ENCODE measurements at places on chromosomes 16 and 17. TPM values are rescaled to one million over a fixed set of nuclear protein-coding genes. Genes with fewer than 3 reads are reported as not detected.

ZNF423 gene
- polyA plus RNA-seq: not detected

DNA sequence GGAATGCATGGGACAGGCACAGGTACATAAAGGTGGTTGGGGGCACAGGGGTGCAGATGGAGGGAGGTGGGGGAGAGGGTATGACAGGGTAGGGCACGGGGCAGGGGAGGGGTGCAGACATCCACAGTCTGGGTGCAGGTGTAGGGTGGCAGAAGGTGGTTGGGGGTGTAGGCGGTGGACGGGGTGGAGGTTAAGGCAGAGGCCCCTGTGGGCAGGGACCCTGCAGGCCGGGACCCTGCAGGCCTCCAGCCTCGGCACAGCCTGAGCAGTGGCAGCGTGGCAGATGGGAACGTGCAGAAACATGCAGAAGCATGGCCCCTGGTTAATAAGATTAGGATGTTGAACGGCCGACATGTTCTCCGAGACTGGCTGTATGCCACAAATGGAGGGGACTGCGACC lies 115.2 kb downstream of the RBFOX3 start:
- DNase-seq: no peak

DNA sequence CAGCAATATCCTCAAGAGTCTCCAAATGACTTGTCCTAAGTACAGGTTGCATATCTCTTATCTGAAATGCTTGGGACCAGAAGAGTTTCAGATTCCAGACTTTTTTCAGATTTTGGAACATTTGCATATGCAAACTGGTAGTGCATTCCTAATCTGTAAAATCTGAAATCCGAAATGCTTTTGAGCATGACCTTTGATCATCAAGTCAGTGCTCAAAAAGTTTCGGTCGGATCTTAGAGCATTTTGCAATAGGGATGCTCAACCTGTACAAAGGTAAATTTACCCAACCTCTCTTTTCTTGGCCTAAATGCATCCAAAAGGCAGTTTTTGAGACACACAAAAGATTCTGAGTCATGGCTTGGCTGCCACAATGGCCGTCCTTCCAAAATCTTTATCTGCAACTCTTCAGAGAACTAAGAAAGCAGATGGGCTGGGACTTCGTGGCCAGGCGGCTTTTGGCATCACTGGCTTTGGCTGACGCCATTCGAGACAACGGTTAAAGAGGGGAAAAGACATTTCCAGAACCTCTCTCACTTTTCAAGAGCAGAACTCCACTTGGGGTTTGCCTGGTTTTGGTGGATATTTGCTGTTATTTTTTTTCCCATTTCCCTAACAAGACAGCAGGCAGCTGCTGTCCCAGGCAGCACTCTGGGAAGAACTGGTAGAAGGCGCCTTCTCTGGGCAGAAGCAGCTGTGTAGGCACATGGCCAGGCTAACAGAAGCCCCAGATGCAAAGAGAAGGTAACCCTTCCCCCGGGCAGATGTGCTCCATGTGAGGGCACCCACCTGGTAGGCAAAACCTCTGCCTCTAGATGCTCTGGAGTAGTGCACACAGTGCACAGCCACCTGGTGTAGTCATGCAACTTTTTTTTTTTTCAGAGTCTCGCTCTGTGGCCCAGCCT lies 8.9 kb downstream of the CPPED1 start:
- DNase-seq: no peak

- no peak for DNase-seq
Observed at GRCh38 chr17:4433515-4434031, at the start of gene SPNS3. TSS of gene SPNS3 (plus strand) at chr17:4433940. CDS start at chr17:4433968, 28 bp downstream.

- DNase-seq: no peak
Observed at GRCh38 chr16:31676731-31677130, 149.0 kb downstream of the AHSP start.

- no peak for DNase-seq
Observed at GRCh38 chr16:86756882-86757703, 178.7 kb downstream of the FOXL1 start.

DNA sequence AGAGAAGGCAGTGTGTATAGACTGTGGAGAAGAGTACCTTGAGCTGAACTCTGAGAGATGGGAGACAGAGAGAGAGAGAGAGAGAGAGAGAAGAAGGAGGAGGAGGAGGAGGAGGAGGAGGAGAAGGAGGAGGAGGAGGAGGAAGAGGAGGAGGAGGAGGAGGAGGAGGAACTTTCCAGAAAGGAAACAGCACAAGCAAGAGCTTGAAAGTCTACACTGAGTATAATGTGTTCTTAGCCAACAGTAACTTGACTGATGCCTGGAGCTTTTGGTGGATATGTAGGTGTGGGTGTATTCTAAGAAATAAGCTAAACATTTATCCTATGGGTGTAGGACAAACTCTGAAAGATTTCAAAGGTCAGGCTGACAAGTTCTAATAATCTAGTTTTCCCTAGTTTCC lies 116.4 kb downstream of the SNX11 start:
- no peak for DNase-seq

G6PC1 gene
- not detected for polyA plus RNA-seq

DNA sequence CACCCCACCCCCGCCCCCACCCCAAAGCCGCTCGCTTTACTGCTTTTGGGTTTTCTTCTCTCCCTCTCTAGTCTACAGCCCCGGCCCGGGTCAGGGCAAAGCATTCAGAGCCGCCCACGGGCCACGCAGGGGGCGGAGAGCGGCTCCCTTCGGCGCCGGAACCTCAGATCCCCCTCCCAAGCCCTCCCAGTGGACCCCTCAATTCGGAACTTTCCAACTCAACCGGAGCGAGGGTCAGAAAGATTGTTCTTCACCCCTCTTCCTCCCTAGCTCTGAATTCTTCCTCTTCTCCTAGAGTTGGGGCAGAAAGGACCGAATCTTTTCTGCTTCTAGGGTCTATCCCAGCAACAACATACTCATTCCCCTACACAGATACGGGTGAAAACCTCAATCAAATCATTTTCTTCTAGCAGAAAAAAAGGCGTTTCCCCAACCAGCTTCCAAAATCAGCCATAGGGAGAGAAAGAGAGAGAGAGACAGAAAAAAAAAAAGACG lies 1.0 kb downstream of the HOXB2 start:
- DNase-seq: peak; percentile 23

GRCh38 chr16:25413975-25414374 lies 156.3 kb upstream of the ZKSCAN2 start:
- DNase-seq: no peak

CLN3 gene
- polyA plus RNA-seq: 33.7 TPM

GRCh38 chr17:73746314-73747073 lies 102.2 kb upstream of the SDK2 start:
- DNase-seq: no peak

GRCh38 chr17:42285346-42286050 lies 2.8 kb upstream of the STAT5A start:
- no peak for DNase-seq

GRCh38 chr16:58753711-58754134 lies 19.6 kb upstream of the GOT2 start:
- DNase-seq: no peak

SEPHS2 gene
- polyA plus RNA-seq: 56.4 TPM

GRCh38 chr16:57688987-57689761 lies 5.4 kb upstream of the DRC7 start:
- DNase-seq: no peak

DNA sequence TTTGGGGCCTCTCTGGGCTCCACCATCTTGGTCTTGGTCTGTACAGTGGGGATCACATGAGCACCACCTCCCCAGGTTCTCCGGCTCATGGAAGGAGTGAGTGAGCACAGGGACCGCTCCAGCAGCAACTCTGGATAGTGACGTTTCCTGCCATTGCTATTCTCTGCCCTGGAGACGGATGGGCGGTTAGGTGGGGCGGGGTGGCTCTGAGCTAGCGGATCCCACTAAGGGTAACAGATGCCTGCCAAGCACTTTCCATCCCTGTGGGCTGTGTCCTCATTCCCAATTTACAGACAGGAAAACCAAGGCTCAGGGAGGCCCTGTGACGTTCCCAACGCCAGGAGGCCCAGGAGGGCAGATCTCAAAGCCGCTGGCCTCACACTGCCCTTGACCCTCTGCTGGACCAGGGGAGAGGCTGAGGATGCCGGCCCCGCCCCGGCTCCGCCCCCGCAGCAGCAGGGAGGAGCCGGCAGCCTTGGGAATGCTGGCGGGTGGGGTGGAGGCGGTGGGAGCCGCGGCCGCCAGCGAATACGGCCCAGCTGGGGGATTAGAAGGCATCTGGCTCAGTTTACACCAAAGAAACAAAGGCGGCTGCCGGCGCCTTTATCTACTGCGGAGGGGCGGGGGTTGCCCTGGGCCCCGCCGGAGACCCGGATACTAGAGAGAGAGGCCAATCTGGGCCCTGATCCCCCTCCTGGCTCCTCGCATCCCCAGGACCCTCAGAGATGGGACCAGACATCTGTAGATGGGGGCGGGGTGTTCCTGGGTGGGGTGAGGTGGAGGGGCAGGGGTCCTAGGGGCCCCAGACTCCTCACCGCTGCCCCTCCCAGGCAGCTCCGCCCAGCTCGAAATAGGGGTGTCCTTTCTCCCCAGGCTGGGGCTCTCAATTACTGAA lies 122.3 kb upstream of the CIBAR2 start:
- DNase-seq: no peak

DNA sequence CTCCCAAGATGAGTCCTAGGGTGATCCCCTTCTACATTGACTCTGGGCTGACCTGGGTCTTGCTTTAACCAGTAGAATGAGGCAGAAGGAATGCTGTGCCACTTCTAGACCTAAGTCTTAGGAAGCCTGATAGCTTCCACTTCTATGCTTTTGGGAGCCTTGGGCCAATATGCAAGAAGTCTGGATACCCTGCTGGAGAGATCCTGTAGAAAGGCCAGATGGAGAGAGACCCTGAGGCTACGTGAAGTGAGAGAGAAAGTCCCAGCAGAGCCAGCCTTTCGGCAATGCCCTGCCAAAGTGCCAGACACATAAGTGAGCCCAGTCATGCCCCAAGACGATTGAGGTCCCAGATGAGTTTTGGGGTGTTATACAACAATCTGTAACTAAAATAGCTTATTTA lies 1.7 kb downstream of the KRT222 start:
- no peak for DNase-seq

GRCh38 chr17:55294042-55294751 lies 29.4 kb downstream of the HLF start:
- no peak for DNase-seq

DNA sequence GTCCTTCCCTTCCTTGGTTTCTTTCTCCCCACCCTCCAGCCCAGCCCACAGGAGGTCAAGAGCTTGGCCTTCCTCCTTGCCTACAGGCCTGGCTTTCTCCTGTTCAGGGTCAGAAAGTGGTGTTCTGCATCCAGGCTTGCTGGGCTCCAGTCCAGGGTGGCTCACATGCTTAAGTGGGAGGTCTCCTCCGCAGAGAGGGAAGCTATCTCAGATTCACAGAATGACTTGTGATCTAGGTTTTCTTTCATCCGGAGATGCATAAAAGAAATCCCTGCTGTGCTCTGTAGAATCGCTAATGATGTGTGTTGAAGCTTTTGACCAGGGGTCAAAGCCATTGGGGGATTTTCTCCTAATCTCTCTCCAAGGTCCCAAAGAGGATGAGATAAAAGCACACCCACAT lies 382.3 kb upstream of the EEF2KMT start:
- no peak for DNase-seq

- peak; percentile 88 for DNase-seq
Observed at GRCh38 chr16:30844671-30845449, 49.0 kb downstream of the BCL7C start.

MAPT gene
- polyA plus RNA-seq: 0.39 TPM

DNA sequence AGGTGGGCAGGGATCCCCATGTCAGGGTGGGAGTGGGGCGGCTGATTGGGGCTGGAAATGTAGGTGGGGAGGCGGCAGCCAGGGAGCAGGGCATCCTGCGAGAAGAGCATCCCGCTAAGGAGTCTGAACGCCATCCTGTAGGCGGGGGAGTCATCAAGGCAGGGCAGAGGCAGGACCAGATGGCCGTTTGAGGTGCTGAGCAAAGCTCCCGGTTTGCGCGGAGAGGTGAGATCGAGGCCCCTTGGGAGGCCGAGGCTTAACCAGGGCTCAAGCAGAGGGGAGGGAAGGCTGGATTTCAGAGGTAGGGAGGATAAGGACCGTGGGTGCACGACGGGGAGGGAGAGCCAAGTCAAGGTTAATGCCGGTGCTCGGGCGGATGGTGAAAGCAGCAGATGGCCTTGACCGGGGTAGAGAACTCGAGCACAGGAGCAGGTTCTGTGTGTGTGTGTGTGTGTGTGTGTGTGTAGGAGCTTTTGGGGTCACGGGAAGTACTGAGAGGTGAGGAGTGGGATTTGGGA lies 472 bp upstream of the NME2 start:
- peak; percentile 50 for DNase-seq

Measured in CD4-positive, alpha-beta memory T cell (primary cell).